ENCODE measurements at places on chromosomes 16 and 17.

GRCh38 chr16:52494145-52494544 lies 52.8 kb downstream of the TOX3 start:
- no peak for DNase-seq

GRCh38 chr16:57537194-57537505 lies 779 bp upstream of the CCDC102A start:
- DNase-seq = no peak

GRCh38 chr17:47997586-47997985 lies 26.7 kb downstream of the CDK5RAP3 start:
- DNase-seq = no peak

- DNase-seq = no peak
These were observed 259.5 kb downstream of the IRX3 start for GRCh38 chr16:54027062-54027461.

DNA sequence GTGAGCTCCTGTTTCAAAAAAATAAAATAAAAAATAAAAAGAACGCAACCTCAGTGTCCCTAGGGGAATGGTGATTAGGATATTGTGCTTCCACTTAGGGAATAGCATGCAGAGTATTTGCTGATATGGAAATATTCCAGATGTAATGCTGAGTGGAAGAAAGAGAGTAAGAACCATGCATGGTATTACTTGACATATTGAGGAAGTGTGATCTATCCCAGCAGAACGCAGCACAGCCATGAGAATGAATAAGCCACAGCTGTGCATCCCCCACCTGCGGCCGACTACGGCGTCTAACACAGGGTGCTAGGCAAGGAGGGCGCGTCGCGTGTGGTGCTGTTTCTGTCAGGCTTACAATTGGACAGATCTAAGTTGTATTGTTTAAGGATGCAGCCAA lies 49.5 kb downstream of the FOXK2 start:
- no peak for DNase-seq

- no peak for DNase-seq
These were observed 57.3 kb downstream of the RAP1GAP2 start for GRCh38 chr17:2853283-2854142.

DNA sequence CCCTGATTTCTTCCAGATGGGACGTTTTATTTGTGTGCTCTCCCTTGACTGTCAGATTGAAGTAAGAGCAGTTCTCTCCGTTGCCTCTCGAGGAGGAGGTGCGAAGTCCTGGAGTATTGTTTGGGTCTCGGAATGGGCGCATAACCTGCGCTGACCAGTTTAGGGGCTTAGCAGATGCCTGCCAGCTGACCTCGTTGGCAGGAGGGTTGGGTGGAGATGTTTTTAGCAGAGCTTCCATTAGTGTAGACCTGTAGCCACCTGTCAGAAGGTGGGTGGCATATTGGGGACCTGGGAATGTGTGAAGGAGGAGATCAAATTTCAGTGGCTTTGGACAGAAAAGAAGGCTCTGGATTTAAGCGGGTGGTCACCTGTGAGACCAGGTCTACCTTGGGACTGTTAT lies 3.6 kb downstream of the RASD1 start:
- no peak for DNase-seq

DNA sequence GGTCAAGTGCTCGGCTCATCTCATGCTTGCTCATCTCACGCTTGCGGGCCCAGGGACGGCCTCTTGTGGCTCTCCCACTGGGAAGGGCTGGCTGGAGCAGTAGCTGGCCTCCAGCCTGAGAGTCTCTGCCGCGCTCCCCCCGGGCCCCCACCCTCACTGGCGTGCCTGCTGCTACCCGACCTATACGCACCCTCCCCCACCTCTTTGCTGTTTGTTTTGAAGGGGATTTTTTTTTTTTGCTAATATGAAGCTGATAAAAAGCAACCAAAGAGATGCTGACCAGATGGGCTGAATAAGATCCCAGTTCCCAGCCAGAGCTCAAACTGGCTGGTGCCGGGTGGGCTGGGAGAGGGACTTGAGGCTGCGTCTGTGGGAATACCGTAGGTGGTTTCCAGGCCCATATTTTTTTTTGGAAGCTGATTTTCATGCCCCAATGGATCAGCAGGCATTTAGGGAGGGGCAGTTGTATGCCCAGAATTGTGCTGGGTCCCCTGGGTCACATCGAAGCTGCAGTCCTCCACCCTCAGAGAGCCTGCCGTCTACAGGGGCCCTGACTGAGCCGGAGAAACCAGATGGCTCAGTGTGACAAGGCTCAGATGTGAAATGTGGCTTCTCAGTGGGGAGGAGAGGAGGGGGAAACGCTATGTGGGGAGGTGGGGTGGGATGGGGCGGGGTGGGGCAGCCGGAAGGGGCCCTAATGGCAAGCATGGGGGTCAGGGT lies 115.0 kb downstream of the RAP1GAP2 start:
- no peak for DNase-seq
